Kidney (tissue), 22 donors: ENCODE measurements at places on chromosomes 5 and 9. TPM values are rescaled to one million over a fixed set of nuclear protein-coding genes. Genes with fewer than 3 reads are reported as not detected.

GRCh38 chr9:89502038-89502601, 4.2 kb upstream of the SEMA4D start:
- no peak for DNase-seq

GRCh38 chr5:38078161-38078560, 180.2 kb upstream of the EGFLAM start:
- no peak for DNase-seq

GRCh38 chr9:134204991-134205578, 40.7 kb upstream of the RNU6ATAC start:
- DNase-seq = peak; percentile 47

DNA sequence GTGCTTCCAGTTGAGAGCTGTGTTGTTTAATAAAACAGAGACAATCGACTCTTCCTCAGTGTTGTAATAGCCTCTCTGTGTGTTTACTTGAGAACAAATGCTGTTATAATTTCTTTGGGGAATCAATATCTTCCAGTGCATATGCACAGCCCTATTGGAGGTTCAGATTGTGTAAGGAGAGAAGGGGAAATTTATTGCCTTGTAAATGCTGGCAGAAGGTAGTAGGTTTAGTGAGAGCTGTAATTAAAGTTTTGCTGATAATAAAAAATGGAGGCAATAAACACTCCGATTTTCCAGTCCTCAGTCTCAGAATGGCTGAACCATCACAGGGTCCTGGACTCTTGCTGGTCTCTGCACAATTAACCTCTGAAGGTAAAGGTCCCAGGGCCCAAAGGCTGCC, 128.3 kb downstream of the C5orf15 start:
- no peak for DNase-seq

GRCh38 chr5:172065431-172066065, 59.1 kb upstream of the FBXW11 start:
- DNase-seq = no peak

DNA sequence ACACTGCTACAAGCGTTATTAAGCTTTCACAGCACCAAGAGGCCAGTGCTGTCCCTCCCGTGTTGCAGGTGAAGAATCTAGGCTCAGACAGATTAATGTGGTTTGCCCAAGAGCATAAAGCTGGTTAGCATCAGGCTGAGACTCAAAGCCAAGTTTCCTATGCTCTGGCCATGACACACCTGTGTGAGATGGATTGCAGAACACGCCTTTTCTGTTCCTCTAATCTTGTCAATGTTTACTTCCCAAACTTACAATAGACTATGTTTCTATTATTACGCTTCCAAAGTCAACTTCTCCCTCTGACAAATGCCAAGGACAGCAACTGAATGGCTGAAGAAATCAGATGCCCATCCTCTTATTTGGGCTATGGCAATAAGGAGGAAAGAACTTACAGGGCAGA, 138.4 kb upstream of the SLIT3 start:
- no peak for DNase-seq

The TNFSF8 gene
- 0.43 TPM for polyA plus RNA-seq

The FRMPD1 gene
- polyA plus RNA-seq = 0.90 TPM

The PROB1 gene
- polyA plus RNA-seq = 1.5 TPM
